Activated T-helper 2 cell treated with anti-CD3 and anti-CD28 coated beads, Interferon-gamma antibody, Interleukin-2, Interleukin-4, amounts not matched to agents 10 μg/mL and 5 μg/mL and 100 μg/mL, durations not matched to agents 14 hours and 24 hours and 36 hours (primary cell): ENCODE measurements at places on chromosomes 5 and 9.

GRCh38 chr9:95283673-95284072 is 33.8 kb downstream of the FANCC start:
- no peak overlapping the region for H3K4me3 ChIP-seq
- H3K36me3 ChIP-seq = peaks cover 15% of the 10 kb centered on the region
- no peak overlapping the region for H3K27ac ChIP-seq

DNA sequence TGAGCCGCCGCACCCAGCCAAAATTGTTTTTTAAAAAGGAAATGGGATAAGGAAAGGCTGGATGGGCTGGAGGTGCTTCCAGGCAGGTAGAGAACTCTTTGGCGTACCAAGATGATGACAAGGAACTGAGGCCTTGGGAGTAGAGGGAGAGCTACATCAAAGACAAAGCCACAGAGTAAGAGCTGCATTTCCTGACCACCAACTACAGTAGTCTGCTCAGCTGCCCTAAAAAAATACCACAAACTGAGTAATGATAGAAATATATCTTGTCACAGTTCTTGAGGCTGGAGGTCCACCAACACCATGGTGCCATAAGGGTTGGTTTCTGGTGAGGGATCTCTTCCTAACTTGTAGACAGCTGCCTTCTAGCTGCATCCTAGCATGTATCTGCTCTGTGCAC is 8.2 kb downstream of the OR1K1 start:
- H3K4me3 ChIP-seq = no peak overlapping the region
- H3K36me3 ChIP-seq = no peaks in the 10 kb centered on the region
- DNase-seq = no peak
- peaks cover 29% of the 10 kb centered on the region for H3K4me1 ChIP-seq

- H3K4me1 ChIP-seq = peaks cover 16% of the 10 kb centered on the region
- H3K27me3 ChIP-seq = no peaks in the 10 kb centered on the region
- H3K36me3 ChIP-seq = no peaks in the 10 kb centered on the region
- no peak for DNase-seq
- H3K4me3 ChIP-seq = no peak overlapping the region
- H3K27ac ChIP-seq = no peak overlapping the region
Measured at GRCh38 chr9:79471580-79472543, 99.9 kb upstream of the TLE4 start.

DNA sequence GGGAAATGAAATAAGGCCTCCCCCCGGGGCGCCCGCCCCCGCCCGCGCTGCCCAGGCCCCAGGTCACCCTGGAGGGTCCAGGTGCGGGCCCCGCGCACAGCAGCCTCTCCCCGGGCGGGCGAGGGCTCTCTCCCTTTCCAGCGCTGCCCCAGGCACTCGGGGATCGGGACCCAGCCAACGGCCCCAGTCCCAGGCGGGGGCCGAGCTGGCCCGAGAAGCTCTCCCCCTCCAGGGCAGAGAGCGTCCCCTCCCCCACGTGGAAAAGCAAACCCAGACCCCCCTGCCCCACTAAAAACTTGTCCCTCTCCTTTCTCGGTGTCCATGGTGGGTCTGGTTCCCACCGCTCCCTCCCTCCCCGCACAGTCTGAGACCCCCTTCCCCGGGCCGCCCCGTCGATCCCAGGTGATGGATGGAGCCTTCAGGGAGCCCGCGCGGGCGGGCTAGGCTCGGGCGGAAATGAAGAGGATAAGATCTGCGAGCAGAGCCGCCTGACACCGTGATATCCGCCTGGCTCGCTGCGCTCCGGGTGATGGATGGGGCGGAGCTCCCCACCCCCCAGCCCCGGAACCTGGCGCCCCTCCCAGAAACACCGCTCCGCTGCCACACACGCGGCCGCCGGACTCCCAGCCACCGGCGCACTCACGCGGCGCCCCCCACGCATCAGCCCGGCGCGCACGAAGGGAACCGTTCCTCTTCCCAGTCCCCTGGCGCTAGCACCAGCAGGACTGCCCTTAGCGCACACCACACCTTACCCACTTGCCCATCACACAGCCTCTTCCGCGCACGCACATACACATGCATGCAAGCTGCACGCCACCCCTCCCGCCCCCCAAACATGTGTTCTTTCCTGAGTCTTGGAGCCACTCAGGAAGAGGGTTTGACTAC is 81.7 kb upstream of the ZBTB43 start:
- peaks cover 12% of the 10 kb centered on the region for H3K27me3 ChIP-seq
- peak; percentile 75 for DNase-seq
- H3K4me1 ChIP-seq = peaks cover 35% of the 10 kb centered on the region
- H3K27ac ChIP-seq = peak overlapping the region; percentile 94
- H3K36me3 ChIP-seq = no peaks in the 10 kb centered on the region
- H3K4me3 ChIP-seq = peak overlapping the region; percentile 85

DNA sequence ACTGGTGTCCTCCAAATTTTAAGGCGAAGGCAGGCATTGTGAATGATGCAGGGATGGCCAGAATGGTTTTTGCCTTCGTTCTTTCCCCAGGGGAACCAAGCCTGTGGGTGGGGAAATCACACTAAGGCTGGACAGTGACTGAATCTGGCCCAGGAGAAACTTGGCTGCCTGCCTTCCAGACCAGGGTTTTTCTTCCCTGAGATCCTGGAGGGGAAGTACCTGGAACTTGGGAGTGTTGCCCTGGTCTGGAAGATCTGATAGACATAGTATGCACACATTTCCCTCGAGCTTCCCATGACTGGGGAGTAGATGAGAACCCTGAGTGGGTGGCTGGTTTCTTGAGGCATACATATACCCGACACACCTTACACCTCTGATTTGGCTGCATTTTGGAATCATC is 664 bp upstream of the IL11RA start:
- H3K4me1 ChIP-seq = peaks cover 38% of the 10 kb centered on the region
- H3K36me3 ChIP-seq = peaks cover 43% of the 10 kb centered on the region
- no peak for DNase-seq
- H3K4me3 ChIP-seq = no peak overlapping the region
- H3K27ac ChIP-seq = no peak overlapping the region

- DNase-seq = no peak
- H3K4me3 ChIP-seq = no peak overlapping the region
- H3K4me1 ChIP-seq = peaks cover 36% of the 10 kb centered on the region
- H3K27me3 ChIP-seq = no peaks in the 10 kb centered on the region
- no peaks in the 10 kb centered on the region for H3K36me3 ChIP-seq
Measured at GRCh38 chr5:111517853-111518501, 5.6 kb upstream of the STARD4 start.

GRCh38 chr5:142059304-142059940 is 46.6 kb upstream of the GNPDA1 start:
- H3K4me1 ChIP-seq = peaks cover 17% of the 10 kb centered on the region
- no peak for DNase-seq
- H3K4me3 ChIP-seq = no peak overlapping the region

DNA sequence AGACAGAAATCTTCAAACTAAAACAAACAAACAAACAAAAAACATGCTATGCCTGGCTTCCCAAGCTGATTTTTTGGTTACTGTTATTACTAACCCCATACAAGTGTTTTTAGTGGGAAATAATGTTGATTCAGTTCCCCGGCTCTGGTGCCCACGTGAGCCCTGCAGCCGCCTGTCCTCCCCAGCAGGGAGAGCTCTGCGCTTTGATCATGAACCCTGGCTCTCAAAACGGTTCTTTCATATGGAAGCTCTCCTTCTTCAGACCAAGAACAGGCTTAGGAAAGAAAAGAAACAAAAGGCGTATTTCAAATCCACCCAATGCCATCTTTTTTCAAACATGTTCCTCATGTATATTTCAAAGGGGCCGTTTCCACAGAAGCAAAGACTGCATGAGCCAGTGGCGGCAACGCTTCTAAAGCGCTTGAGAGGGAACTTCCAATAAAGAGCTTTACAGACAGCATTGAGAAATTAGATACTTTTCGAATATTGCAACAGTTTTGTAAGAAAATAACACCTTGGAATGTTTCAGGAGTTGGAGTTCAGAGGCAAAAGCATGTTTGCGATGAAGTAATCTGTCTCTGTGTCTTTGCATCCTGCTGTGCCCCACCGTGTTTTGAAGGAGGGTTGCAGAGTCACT is 74.8 kb downstream of the ICE1 start:
- H3K4me3 ChIP-seq = no peak overlapping the region
- H3K27ac ChIP-seq = no peak overlapping the region
- H3K27me3 ChIP-seq = peaks cover 23% of the 10 kb centered on the region
- no peak for DNase-seq

- H3K4me3 ChIP-seq = no peak overlapping the region
- no peaks in the 10 kb centered on the region for H3K4me1 ChIP-seq
- H3K27ac ChIP-seq = no peak overlapping the region
Measured at GRCh38 chr5:69288688-69289087, 43.9 kb downstream of the CCDC125 start.

- peaks cover 25% of the 10 kb centered on the region for H3K4me1 ChIP-seq
- peaks cover 11% of the 10 kb centered on the region for H3K27me3 ChIP-seq
- no peak for DNase-seq
- no peaks in the 10 kb centered on the region for H3K36me3 ChIP-seq
Measured at GRCh38 chr5:32520972-32521371, 64.4 kb upstream of the SUB1 start.

DNA sequence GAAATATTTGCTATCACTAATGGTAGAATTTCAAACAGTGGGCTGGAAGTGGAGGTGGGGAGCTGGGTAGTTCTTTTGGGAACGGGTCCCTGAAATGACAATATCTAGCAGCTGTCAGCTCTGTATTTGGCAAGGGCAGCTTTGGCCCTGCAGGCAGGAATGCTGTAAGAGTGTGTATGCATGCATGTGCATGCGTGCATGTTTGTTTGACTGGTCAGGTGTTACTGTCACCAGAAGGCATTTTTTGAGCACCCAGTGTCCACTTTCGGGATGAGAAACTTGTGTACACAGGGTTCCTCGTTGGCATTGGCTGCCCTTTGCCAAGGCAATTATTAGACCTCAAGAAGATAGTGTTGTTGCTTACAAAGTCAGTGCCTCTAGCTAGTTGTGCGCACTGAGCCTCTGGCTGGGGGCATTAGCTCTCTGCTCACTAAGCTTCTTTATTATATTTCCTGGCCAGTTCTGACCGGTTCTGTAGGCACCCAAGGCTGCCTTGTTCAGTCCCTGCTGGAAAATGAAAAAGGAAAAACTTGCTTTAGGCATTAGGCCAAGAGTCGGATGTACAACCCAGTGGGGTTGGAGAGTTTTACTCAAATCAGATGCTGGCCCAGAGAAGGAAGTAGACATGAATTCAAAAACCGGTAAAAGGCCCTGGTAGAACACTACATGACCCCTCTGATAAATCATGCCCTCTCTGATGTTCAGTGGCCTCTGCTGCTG is 2.0 kb downstream of the CYFIP2 start:
- H3K27me3 ChIP-seq = no peaks in the 10 kb centered on the region
- peaks cover 77% of the 10 kb centered on the region for H3K4me1 ChIP-seq
- DNase-seq = no peak
- H3K4me3 ChIP-seq = peak overlapping the region; percentile 89

- H3K4me3 ChIP-seq = no peak overlapping the region
- no peaks in the 10 kb centered on the region for H3K36me3 ChIP-seq
- DNase-seq = no peak
Measured at GRCh38 chr5:15500325-15501001, 483 bp downstream of the FBXL7 start.

- H3K36me3 ChIP-seq = no peaks in the 10 kb centered on the region
- no peak overlapping the region for H3K27ac ChIP-seq
Measured at GRCh38 chr5:128490761-128491160, 47.3 kb downstream of the FBN2 start.
